NCI-H1092 treated with DMSO at 0.1 percent for 48 hours (cell line): ENCODE measurements at places on chromosomes 11 and 22.

DNA sequence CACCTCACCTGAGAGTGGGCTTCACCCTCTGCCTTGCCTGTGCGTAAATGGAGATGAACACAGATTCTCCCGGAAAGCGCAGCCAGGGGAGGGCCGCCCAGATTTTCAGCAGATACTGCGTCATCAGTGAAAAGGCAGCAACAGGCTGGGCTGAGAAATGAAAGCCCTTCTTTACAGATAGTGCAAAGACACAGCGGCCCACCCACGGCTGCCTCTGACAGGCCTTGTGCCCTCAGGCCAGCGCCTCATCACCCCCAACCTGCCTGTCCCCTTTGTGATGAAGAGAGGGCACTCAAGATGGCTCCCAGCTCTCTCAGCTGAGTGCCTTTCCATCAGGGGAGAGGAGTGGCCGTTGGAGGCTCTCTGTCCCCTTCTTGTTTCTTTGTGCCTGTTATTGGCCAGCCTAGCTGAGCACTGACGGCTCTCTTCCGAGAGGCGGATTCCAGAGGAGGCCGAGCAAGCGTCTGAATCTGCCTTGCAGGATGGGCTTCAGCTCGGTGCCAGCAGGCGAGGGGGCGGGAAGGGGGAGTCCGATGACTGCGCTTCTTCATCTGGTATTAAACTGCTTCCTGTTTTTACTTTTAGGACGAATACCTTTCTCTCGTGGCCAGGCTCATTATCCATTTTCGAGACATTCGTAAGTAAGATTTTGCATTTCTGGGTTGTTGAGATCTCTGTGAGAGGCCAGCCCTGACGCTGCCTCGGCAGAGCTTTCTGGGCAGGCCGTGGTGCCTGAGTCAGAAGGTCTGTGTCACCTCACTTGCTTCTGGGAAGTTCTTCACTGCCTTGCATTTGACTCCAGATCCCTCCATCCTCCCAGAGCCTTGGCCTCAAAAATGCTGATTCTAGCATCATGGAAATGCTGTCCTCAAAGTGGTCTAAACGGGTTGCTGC, 43.7 kb downstream of the MED15 start:
- no peak for DNase-seq

DNA sequence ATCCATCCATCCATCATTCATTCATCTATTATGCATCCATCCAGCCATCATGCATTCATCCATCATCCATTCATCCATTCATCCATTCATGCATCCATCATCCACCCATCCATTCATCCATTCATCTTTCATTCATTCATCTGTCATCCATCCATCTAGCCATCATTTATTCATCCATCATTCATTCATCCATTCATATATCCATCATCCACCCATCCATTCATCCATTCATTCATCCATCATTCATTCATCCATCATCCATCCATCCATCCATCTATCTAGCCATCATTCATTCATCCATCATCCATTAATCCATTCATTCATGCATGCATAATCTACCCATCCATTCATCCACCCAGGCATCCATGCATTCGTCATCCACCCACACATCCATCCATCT, 1450.3 kb downstream of the TBC1D22A start:
- no peak for DNase-seq

GRCh38 chr22:17872471-17872870, 98.2 kb upstream of the BID start:
- no peak for DNase-seq

DNA sequence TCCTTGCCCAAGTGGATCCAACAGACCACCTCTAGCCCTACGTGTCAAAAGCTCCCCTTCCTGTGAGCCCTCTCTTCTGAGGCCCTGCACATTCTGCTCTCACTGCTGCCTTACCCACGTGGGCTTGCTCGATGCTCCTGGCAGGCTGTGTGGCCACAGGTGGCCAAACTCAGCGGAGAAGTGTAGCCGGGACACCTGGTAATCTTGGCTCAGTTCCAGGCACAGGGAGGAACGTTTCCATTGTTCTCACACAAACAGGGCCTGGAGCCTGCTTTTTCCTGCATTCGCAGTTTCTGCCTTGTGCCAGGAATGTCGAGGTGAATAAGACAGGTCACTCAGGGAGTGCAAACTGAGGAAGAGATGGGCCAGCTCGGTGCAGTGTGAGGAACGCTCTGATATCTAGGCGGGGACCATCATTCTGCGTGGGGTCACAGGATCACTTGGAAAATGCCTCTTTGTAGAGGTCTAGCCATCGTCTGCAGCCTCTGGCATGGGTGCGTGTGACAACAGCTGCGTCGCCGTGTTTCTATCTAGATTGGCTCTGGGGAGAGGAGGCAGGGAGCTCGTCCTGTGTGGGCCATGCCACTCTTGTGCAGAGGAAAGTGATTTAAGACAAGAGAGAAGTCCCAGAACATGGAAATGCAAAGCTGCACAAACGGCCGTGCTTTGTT, 127.6 kb upstream of the PARVA start:
- peak; percentile 96 for DNase-seq

GRCh38 chr11:124294687-124295086, 19.1 kb downstream of the OR8D1 start:
- no peak for DNase-seq

DNA sequence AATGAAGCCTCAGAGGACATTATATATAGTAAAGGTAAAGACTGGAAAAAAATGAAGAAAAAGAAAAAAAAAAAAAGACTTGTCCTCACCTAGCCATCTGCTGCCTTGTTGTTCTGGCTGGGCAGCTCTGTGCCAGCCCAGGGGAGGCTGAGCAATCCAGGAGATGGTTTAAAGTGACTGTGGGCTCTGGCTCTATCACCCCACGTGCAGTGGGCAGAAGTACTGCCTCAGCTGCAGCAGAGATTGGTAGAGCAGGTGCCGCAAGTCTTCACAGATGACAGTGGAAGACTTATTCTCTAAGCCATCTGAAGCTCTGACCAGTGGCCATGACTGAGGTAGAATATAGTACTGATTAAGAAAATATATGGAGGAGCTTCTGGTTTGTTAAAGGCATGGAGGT, 62.2 kb downstream of the SGSM3 start:
- DNase-seq = no peak

DNA sequence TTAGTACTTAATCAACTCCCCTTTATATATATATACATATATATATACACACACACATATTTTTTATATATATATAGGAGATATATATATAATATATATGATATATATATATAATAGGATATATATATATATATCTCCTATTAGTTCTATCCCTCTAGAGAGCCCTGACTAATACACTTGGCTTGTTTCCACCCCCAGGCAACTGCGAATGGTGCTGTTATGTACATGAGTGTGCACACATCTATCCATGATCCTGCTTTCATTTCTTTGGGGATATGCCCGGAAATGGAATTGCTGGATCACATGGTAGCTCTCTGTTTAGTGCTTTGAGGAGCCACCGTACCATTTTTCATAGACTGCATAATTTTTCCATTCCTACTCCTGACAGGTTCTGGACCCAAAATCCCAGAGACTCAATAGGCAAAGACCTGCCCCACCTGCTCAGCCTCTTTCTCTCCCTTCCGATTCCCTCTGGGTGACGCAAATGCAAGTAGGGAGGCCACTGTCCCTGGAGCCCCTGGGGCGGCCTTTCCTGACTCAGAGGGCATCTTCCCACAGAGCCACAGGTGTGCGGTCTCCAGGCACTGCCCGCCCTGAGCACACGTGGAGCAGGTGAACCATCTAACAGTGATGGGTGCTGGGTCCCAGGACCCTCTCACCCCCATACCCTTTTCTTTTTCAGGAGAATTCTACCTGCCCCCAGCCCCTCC, 12.0 kb downstream of the FGF3 start:
- DNase-seq = no peak

GRCh38 chr22:39524753-39525657, 4.6 kb downstream of the ATF4 start:
- no peak for DNase-seq

DNA sequence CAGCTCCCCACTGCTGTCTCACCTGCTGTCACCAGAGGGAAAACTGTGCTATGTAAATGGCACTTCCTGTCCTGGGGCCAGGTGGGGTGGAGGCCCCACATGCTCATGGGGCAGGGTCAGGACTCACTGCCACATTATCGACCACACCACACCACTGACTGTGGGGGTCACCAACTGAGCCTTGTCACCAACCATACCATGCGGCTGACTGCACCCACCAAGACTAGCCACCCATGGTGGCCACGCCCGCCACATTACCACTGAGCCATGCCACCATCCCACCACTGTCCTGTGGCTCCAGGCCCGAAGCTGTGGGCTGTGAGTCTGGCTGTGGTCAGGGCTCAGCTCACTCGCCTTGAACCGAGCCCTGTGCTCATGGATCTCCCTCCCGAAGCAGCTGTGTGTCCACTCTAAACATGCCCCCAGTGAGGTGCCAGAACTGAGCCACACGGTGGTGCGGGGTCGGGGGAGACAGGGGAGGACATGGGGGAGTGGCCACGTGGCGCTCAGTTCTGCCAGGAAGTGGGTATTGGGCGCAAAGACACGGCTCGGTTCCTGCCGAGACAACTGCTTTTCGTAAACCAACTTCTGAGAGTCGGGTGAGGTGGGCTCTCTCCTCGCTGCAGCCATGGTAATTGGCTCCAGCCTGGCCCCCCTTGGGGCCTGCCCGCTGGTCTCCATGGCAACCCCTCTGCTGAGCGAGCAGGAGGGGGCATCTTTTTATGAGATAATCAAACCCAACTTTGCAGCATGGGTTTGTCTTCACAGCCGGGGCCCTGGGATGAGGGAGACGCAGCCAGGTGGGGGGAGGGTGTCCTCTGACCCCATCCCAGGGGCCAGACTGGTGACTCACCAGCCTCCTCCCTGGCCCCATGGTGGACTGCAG, 23.2 kb downstream of the RTN4R start:
- no peak for DNase-seq

GRCh38 chr11:17077240-17077519, 287 bp downstream of the RPS13 start:
- no peak for DNase-seq

GRCh38 chr11:74138572-74138971, 32.2 kb downstream of the C2CD3 start:
- DNase-seq = no peak

DNA sequence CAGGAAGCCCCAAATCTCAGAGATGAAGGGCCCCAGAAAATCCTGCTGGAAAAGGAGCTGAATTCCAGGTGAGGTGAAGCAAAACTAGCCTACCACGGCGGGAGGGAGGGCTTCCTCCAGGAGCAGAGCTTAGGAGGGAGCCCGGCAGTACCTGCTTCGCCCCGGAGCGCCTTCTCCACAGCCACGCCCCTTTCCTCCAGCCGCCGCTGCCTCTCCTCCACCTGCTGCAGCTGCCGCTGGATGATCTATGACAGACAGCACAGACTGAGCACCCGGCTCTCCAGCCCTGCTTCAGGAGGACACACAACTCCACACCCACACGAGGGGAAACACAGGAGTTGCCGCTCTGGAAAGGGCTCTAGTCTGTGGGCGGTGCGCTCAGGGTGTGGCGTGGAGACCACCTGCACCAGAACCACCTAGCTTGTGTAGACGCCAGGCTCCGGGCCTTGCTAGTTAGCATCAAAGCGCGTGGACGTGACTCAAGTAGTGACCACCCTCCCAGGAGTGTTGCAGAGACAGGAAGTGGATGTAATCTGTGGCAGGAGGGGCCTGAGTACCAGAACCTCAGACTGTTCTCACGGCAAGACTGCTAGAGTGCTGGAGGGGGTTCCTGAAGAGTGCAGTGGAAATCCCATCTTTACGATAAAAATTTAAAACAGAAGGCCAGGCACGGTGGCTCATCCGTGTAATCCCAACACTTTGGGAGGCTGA, 34.6 kb upstream of the BID start:
- DNase-seq = no peak

DNA sequence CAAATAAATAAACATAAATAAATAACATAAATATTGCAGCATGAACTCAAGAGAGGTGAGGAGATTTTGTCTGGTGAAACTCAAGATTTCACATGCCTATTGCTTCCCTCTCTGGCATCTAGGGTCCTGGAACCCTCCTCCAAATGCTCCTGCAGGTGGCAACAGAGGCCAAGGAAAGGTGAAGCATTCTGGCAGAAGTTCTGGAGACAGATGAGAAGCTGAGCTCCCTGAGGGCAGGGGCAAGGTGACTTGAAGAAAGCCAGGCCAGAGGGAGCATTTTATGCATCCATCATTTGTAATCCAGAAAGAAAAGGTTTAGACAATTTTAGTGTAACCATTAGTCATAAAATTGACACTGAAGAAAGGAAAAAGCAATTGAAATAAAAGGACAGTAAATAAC, 64.9 kb downstream of the ENDOD1 start:
- peak; percentile 80 for DNase-seq

DNA sequence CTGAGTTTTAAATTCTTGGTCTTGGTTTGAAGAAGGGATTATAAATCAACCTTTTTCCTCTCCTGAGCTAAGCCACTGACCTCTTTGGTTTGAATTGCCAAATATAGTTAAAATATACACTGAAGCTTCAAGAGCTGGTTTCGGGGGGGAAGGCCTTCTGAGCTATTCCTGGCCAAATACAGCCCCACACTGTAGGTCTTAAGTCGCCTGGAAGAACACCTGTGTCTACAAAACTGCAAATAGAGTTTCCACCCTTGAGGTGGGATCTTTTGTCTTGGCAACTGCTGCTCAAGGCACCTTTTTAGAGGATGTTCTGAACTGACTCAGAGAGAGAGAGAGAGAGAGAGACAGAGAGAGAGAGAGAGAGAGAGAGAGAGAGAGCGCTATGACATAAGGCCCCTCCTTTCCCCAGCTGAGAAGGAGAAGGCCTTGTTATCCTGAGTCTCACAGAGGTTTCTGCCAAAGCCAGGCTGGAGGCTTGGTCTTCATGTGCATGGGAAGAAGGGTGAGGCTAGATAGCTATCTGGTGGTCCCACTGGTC, 5.5 kb downstream of the ADM start:
- no peak for DNase-seq

DNA sequence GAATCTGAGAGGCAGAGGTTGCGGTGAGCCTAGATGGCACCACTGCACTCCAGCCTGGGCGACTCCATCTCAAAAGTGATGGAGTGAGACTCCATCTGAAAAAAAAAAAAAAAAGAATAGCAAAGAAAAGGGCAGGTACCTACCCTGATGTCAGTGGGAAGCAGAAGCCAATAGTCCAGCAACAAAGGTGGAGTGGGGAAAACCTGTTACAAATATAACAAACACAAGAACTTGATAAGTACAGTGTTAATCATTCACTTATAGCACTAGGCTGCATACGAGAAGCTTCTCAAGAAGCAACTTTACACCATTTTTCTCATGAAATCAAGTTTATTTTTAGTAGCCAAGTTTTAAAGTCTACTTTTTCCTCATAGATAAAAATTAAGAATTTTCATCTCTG, 62.5 kb upstream of the YWHAH start:
- no peak for DNase-seq

GRCh38 chr22:30701872-30702271, 7.2 kb downstream of the OSBP2 start:
- no peak for DNase-seq

DNA sequence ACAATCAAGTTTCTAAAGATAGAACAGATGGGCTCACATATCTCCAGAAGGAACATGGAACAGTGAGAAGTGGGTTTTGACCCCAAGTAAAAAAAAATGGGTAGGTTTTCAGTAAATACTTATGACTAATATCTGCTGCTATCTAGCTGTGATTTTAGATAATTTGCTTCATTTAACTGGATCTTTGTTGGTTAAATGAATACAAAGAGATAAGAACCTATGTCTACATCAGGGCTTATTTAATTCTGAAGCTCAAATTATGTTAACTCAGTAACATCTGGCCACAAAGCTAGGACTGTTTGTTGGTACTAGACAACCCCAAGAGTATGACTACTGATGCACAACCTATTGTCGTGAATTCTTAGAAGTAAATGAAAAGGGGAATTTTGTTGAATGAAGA, 144.4 kb upstream of the SESN3 start:
- DNase-seq = no peak
